ENCODE measurements at places on chromosomes 2 and 18.

GRCh38 chr18:56988022-56988421, 158.9 kb upstream of the BOD1L2 start:
- no peak for DNase-seq

DNA sequence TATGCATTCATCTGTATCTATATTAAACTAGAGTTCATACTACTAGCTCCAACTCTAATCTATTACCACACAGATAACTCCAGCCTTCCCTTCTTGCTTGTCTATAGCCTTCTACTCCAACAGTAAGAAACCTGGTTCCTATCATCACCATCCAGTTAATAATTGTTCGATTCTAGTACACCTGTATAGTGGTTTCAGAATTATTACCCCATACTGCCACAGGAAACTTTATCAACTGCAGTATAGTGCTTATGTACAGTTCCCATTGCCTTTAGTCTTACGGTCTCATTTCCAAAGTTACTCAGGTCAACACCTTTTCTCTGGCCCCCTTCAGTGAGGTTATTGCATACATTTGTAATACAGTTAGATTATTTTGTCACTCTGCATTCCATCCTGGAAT, 14.5 kb downstream of the METTL8 start:
- DNase-seq, result peak; percentile 4

DNA sequence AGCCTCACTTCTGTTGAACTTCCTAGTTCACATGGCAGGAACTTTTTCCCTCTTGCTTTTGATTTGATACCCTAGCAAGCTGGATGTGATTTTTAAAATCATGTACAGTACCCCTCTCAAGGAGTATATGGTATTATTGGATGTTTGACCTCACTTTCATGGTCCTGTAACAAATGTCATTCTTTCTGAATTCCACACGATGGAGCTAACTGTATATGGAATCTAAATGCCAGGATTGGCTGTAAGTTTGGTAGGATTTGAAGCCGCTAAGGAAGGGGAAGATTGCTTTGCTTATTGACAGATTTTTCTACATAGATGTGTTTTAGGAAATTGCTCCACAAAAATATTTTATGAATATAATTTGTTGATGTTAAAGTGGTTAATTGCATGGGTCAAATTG, 18.3 kb downstream of the MAIP1 start:
- no peak for DNase-seq

DNA sequence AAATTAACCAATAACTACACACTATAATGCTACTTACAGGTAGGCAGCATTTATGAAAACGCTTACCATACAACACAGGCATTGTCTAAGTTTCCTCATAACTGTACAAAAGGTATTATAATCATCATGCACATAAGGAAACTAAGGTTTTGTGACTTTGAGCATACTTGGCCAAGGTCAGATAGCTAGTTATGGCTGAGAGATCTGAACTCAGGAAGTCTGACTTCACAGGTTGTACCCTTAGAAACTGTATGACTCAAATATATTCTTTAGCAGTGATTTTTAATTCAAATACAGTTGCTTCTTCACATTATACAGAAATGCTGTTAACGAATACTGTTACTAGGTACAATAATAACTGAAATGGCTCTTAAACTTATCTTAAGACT, 89.3 kb downstream of the TRIP12 start:
- no peak for DNase-seq

DNA sequence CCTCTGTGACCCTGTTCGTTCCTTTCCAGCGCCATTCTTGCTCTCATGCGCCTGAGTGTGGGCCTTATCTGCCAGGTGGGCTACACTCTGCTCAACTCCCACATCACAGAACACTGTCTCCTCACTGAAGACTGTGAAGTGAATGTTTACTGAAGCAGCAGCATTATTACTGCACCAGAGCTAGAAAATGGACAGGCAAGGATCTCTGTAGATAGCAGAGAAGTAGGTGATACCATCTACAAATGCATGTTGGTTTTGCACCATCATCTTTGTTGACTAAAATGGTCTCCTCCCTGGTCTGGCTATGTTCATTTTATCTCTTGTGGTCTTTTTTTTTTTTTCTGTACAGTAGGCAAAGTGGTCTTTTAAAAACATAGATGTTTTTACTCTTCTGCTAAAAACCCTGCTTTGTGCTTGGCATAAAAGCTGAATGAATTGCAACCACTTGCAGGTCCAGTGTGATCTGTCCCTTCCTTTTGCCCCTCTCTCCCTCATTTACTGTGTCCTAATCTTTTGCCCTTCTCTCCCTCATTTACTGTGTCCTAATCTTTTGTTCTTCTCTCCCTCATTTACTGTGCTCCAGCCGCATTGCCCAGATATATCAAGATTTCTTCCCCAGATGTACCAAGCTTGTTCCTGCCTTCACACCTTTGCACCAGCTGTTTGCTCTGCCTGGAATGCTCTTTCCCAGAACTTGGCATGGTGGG, 35.4 kb downstream of the BABAM2 start:
- no peak for DNase-seq

- DNase-seq, result peak; percentile 100
These were observed at the start of gene ASAP2 for GRCh38 chr2:9205963-9206948. ASAP2 (plus strand) TSS chr2:9206812; CDS start chr2:9207105, 293 bp downstream.

GRCh38 chr18:23890589-23890988, 124.0 kb upstream of the TTC39C start:
- no peak for DNase-seq

All from osteoblast (primary cell).